ENCODE measurements at places on chromosomes 13 and 19.

DNA sequence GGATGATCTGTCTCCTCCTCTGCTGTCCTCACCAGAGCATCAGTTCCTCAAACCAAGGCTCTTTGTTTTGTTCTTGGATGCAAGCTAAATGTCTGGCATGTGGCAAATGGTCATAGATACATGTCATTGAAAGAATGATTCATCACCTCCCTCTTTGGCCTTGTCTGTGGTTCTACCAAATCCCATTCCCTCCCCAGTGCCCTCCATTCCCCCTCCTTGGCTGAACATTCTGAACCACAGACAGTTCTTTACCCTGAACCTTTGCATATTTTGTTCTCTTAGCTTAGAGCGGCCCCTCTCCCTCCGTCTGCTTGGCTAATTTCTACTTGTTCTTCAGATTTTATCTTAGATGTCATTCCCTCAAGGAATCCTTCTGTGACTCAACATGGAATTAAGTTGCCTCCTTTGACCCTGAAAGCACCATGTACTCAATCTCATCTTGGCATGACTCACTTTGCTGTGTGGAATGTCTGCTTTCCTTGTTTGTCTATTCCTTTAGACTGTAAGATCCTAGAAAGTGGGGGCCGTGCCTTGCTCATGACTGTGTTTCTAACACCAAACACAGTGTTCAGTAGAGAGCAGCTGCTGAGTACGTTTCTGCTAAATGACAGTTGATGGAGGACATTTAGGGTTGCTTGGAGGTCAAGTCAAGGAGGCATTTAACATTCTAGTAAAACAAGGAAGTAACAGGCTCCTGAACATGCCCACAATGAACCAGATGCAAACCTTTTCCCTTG, 8.1 kb downstream of the ALOX5AP start:
- no peak for DNase-seq

GRCh38 chr13:49791711-49792549, 552 bp downstream of the KPNA3 start:
- peak; percentile 44 for DNase-seq

GRCh38 chr13:23621316-23621645, 51.1 kb downstream of the TNFRSF19 start:
- no peak for DNase-seq

GRCh38 chr13:103436057-103436654, 369.9 kb upstream of the SLC10A2 start:
- DNase-seq: no peak

DNA sequence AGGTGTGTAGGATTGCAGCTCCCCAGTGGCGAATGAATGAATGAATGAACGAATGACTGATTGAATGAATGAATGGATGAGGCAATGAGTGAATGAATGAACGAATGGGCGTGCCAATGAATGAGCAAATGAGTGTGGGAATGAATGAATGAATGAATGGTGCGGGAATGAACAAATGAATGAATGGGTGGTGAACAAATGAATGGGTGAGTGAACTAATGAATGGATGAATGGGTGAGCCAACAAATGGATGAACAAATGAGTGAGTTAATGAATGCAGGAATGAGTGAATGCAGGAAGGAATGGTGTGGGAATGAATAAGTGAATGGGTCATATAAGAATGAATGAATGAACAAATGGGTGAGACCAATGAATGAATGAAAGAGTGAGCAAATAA, 14.7 kb downstream of the ANKRD24 start:
- no peak for DNase-seq

DNA sequence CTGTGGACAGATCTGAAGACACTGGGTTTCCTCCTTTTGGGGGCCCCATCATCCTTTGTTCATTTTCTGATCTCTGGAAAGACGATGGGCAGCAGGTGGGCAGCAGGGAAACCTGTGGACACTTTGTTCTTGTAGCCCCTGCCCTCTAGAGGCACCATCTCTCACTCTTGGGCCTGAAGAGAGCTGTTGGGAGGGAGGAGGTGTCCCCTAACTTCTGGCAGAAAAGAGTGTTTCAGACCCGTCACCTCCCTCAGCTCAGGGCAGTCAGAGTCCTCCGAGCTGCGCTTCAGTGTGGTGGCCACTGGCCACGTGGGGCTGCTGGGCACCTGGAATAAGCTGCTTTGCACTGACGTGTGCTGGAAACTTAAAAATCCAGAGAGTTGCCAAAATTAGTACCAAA, 26.9 kb upstream of the RNF17 start:
- no peak for DNase-seq

DNA sequence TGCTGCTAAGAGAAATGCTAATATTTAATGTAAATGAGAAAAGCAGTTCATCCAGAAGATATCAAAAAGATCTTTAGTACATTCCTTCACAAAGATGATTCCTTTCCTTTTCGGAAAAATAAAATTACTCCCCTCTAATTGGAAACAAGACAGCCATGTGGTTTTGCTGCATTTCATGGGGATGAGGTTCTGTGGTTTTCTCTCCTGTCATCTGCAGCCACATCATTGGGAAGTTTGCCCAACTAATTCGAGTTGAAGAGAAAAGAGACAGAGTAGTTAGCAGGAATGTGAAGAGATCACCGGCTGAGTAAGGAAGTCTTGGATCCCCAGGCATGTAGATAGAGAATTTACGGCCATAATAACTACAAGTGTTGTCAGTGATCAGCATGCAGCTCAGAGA, 122.1 kb downstream of the CYSLTR2 start:
- DNase-seq: no peak

DNA sequence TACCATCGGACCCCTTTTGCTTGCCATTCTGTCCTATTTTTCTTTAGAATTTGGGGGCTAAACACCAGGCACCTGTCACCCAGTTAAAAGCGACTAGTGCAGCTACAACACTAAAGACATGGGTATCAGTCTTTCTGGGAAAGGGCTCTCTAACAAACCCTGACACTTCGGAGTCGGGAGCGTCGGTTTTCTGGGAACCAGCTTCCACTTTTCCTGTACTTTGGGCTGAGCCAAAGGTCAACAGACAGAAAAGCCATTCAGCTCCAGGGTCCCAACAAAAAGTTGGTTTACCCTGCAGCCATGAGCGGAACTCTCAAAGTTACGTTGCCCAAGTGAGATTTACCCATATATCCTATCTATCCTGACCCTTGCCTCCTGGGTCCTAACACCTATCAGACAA, 337.0 kb upstream of the SLITRK5 start:
- DNase-seq: no peak
